ENCODE measurements at places on chromosomes 1 and 21.

DNA sequence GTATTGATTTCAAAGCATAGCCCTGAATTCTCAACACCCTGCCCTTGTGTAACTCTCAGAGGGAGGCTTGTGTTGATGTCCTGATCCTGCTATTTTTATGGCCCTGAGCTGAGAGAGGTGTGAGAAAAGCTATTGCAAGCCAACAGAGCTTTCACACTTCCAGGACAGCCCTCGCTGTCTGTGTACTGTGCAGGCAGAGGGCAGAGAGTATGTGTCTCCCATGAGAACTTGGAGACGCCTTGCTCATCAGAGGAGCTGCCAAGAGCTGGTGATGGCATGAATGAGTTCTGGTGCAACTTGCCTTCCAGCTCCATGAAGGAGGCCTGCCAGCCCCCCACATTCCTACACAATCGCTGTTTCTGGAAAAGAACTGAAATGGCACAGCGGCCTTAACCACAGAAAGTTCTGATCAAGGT lies 144.1 kb upstream of the AJAP1 start:
- no peak for DNase-seq

DNA sequence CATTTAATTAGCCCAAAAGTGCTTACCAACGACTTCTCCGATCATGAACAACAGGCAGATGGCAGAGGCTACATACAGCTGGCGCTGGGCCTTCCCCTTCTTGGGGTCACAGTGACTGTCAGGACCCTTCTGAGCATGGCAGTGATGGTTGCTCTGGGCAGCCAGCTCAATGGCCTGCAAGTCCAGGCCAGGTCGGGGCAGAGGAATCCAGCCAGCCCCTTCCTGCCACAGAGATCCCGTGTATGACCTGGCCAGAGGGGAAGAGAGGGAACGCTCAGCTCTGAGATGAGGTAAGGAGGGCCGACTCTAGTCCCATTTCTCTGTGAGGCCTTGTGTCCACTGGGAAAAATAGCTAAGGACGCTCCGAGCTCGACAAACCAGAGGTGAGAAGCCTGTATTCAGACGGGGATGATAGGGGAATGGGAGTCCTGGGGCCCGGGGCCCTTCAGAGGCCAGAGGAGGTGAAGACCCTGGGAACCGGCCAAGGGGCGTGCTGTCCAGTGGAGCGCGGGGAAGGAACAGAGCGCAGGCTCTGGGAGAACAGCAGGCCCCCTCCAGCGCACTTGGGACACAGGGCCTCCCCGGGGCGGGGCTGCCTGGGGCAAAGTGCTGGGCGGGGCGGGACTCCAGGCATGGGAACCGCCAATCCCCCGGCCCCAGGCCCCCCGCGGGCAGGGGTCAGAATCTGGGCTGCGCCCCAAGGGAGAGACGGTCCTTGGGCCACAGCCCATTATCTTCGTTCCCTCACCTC lies 772 bp downstream of the SLC30A2 start:
- no peak for DNase-seq

GRCh38 chr1:6162773-6163172 lies 17.3 kb downstream of the CHD5 start:
- DNase-seq, result no peak

DNA sequence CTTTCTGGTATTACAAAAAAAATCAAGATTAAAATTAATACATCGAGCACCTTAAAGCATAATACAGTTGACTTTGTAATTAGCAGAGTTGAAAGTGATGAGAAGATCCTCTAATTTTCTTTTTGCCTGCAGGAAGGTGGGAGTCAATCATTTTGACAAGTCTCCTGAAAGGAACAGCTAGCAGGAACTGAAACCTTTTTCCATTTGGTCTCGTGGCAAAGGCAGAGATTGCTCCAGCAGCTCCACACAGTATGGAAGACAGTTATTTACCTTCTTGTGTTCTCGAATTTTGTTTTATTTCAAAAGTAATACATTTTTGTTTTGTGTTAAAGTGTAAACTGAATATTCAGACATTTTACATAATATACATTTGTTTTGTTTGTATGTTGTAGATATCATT lies 7.7 kb downstream of the S100PBP start:
- no peak for DNase-seq

DNA sequence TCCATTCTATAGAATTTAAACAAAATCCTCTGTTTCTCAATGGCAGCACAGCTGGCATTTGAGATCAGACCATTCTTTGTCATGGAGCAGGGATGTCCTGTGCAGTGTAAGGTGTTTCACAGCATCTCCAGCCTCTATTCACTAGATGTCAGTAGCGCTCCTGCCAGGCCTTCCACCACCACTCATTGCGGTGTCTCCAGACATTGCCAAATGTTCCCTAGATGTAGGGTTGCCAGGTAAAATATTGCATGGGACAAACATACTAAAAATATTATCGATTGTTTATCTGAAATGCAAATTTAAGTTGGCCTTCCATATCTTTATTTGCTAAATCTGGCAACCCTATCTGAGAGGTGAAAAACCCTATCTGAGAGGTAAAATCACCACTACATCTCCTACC lies 11.7 kb downstream of the ITLN2 start:
- DNase-seq, result no peak

GRCh38 chr21:41521489-41522027 lies 13.6 kb upstream of the TMPRSS2 start:
- DNase-seq, result no peak

- DNase-seq, result no peak
Observed at GRCh38 chr1:205241366-205242030, 13.8 kb downstream of the TMCC2 start.

DNA sequence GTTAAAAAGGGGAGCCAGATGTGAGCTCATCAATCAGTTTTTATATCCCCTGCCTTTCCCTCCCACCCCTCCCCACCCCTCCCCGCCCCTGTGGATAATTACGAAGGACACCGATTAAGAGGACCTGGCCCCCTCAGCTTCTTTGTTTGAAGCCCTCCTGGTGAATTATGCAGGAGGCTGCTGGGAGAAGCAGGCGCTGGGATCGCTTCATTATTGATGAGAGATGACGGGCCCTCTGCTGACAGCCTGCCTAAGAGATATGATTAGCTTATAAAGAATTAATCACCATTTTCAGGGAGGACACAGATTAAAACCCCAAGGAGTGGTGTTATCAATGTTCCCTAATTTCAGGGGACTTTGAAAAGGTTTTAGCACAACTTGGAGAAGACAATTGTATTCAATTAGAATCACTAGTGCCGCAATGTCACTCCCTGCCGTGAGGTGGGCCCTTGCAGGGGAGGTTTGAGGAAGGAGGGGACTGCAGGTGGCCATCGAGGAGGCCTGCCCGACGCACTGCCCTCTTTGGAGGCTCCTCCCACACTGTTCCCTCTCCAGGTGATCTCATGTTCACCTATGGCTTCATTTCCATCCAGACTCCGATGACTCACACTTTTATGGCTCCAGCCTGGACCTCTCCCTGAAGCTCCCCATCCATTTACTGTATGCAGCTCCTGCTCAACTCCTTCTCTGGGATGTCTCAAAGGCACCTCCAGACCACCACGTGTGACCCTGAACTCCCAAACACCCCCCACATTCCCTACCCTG lies 67.0 kb upstream of the KLHDC7A start:
- DNase-seq, result no peak

- no peak for DNase-seq
Observed at GRCh38 chr1:183155939-183156338, 30.1 kb upstream of the LAMC2 start.

DNA sequence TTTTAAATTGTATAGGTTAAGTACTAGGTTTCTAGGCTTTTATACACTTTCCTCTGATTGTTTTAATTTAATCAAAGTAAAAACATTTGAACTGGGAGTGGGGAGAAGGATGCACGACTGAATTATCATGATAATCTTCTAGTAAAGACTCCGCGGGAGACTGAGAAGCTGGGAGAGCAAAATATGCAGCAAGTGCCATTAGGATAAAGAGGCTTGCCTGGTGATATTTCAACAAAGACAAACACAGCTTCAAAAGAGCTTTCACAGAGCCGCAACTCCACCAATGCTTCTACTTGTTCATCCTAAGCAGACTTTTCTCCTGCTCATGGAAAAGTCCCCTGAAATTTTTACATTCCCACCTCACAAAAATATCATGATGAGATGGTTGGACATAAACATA lies 239.0 kb upstream of the PTBP2 start:
- no peak for DNase-seq

GRCh38 chr1:212953321-212953720 lies 3.0 kb downstream of the VASH2 start:
- no peak for DNase-seq

DNA sequence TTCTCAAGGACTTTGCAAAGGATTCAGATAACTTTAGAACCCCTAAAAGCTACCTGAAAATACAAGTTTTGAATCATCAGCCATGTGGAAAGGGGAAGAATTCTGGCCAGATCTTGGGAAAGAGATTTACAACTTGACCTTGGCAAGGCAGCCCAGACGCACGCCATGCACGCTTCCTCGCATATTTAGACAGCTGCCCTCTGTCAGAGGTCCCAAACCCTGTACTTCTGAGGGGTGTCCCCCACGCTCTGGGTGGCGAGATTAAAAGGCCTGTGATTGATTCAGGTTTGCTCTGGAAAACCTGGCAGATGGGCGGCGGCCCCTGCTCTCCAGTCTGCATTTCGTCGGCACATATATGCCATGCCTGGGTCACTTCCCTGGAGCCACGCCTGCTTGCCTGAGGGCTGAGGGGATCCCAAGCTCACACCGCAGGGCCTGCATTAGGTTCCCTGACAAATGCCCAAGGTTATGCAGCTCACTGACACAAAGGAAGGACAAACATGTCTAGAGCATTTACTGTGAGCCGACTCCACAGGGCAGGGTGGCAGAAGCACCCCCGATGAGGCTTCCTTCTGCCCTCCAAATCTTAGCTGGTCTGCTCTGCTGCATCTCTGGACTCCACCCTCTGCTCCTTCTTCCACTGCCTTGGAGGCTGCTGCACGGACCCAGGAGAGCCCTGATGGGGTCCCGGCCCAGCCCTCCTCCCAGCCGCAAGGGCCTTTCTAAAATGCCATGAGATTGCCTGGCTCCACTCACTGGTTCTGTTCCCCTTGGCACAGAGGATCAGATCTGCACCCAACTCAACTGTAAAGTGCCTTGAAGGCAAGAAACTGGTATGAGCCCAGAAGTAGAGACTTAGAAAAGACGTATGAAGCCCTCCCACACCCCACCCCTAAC lies 103.9 kb downstream of the BCAR3 start:
- no peak for DNase-seq

DNA sequence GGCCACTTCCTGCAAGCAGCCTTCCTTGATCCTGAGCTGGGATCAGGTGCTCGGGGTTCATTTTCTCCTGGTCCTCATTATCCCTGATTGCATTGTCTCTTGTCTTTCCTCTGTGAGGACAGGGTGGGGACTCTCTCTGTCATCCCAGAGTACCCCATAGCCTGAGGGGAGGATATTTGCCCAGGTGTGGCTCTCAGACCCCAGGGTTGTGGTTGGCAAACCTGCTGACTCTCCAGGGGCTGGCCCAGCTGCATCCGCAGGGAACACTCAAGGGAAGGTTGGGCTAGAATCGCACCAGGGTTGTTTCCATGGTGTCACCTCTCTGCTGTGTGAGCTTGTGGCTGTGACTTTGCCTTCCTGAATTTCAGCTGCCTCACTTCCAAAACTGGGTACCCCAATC lies 276.8 kb upstream of the C1orf174 start:
- no peak for DNase-seq

DNA sequence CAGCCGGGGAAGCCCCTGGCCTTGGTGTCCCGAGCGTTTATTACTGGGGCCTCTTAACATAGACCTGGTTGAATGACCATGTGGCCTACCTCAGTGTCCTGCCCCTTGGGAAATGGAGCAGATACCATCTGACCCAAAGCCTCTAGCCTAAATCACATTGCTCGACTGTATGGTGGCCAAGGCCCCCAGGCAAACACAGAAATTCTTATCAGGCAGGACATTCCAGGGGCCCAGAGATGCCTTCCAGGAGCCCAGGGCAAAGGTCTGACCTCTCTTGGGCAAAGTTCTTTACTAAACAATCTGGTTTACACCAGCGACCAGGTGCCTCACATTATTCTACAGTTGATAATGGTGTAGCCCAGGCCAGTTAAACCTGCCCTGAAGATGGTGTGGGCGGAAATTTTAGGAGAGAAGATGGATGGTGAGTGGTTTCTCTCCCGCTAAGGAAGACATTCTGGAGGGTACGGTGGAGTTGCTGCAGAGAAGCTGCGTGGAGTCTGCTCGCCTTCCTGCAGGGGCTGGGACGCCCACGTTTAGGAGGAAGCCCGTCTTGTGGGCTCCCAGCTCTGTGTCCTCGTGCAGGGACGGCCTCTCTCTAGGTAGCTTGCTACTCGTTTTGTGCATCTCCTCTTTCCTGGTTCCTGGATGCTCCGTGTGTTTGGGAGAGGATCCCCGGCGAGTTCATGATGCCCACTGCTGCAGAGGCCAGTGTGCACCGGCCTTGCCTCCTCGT lies 21.2 kb downstream of the AJAP1 start:
- no peak for DNase-seq

- DNase-seq, result no peak
Observed at GRCh38 chr1:223345720-223346119, 18.3 kb downstream of the SUSD4 start.

DNA sequence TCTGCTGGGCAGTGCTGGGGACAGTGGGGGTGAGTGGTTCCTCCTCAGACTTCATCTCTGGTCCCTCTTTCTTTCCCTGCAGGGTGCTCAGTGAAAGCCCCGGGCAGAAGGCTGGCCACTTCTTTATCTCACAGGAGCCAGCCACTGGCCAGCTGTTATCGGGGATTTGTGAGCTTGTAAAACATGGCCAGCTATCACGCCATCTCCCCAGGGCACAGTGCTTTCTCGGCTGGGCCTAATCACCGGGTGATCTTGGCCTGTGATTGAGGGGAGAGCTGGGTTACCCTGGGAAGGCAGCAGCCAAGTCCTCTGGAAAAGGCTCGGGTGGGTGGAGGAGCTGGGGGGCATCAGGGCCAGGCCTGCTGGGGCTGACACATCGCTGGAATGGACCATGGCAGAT lies 83.0 kb downstream of the IGSF21 start:
- no peak for DNase-seq

GRCh38 chr1:21562896-21563295 lies 53.7 kb downstream of the ALPL start:
- DNase-seq, result no peak

- no peak for DNase-seq
Observed at GRCh38 chr1:237154157-237154556, 112.2 kb downstream of the RYR2 start.

DNA sequence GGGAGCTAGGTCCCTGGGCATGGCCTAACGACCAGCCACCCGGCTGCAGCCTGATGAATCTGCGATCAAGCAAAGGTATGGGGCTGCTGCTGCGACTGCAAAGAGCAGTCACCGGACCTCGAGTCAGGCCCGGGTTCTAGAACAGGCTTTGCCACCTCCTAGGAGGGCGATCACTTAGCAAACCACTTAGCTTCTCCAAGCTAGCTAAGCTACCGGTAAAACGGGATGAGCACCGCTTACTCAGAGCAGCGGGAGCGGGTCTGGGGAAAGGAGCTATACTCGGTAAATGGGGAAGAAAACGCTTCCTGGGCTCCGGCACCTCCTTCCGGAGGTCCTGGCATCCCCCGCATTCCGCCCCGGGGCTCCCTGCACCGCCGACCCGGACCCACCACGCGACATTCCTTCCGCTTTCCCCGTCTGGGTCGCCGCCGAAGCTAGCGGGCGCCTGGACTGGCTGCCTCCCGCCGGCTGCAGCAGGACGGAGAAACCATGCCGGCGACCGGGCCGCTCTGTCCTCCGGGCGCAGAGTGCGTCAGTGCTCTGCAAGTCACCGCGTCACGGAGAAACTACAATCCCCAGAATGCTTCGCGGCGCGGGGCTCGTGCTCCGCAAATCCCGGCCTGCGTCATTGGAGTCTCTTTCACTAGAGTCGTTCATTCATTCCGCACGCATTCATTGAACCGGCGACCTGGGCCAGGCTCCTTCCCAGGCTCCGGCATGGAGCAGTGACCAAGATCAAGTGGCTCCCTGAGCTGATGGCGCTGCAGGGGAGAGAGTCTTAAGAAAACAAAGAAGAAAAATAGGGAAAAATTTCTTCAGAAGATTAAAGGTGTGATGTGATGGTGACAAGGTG lies at the start of gene LSM10:
LSM10 (minus strand) TSS at position 531 of the 853 bp plus-strand sequence. CDS start 3,779 bp downstream, outside the sequence.
- peak; percentile 94 for DNase-seq

Data from AG08396 (cell line).